Stimulated activated CD8-positive, alpha-beta memory T cell treated with anti-CD3 and anti-CD28 coated beads, Interleukin-2, amount 100 ng/mL, for 1 hour (primary cell): ENCODE measurements at places on chromosomes 3 and 15.

GRCh38 chr15:48440084-48440483 lies 108.9 kb downstream of the DUT start:
- no peak for DNase-seq

- no peak for DNase-seq
These were observed 100.4 kb downstream of the PPM1L start for GRCh38 chr3:160856450-160856849.

DNA sequence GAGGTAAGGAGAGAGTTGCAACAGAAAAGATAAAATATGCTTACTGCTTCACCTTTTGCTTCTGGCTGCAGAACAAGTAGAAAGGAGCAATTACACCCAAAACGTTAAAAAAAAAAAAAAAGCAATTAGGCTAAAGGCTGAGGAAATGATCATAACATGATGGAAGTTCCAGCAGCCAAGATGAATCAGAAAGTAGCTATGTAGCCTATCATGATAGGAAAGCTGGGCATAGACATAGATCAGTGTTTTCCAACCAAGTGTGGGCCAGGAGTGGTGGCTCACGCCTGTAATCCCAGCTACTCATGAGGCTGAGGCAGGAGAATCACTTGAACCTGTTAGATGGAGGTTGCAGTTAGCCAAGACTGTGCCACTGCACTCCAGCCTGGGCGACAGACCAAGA lies 52.6 kb downstream of the AGTR1 start:
- DNase-seq, result no peak

- DNase-seq, result no peak
These were observed 73.2 kb downstream of the CORO2B start for GRCh38 chr15:68651916-68652525.

GRCh38 chr3:197371591-197372046 lies 73.2 kb upstream of the DLG1 start:
- DNase-seq, result no peak

- no peak for DNase-seq
These were observed 15.3 kb upstream of the KBTBD12 start for GRCh38 chr3:127899766-127900165.

GRCh38 chr15:98767692-98768091 lies 119.4 kb downstream of the IGF1R start:
- DNase-seq, result no peak

DNA sequence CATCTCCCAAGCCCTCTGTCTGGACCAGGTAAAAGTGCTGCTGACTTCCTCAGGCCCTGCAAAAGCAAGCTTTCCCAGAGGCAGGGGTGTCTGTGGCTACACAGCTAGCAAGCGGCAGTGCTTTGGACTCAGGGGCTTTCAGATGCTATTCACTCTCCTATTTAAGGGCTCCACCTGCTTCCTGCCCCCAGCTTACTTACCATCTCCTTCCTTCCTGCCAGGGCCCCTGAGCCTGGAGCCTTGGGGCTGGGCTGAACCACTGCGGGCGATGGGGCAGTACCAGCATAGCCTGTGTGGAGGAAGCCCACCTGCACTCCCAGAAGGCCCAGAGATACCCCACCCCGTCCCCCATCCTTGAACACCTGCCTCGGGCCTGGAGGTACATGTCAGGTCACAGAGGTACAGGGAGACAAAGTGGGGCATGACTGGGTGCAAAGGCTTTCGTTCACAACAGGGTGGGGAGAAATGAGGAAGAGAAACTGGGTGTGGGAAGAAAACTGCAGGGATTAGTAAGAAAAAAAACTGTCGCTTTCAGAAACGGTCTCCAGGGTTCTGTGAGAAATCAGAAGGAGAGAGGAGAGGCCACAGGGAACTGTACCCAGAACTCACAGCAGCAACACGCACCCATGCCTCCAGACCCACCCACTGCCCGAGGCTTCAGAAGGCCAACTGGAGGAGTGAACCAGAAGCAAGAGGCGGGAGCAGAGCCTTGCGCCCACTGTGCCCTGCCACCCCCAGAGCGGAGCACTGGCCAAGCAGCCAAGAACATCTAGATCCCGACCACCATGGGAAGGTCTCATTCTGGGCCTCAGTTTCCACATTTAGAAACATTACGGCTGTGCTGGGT lies 49.5 kb downstream of the CCDC12 start:
- no peak for DNase-seq

- no peak for DNase-seq
These were observed 73.9 kb downstream of the TBC1D2B start for GRCh38 chr15:78003539-78004008.

DNA sequence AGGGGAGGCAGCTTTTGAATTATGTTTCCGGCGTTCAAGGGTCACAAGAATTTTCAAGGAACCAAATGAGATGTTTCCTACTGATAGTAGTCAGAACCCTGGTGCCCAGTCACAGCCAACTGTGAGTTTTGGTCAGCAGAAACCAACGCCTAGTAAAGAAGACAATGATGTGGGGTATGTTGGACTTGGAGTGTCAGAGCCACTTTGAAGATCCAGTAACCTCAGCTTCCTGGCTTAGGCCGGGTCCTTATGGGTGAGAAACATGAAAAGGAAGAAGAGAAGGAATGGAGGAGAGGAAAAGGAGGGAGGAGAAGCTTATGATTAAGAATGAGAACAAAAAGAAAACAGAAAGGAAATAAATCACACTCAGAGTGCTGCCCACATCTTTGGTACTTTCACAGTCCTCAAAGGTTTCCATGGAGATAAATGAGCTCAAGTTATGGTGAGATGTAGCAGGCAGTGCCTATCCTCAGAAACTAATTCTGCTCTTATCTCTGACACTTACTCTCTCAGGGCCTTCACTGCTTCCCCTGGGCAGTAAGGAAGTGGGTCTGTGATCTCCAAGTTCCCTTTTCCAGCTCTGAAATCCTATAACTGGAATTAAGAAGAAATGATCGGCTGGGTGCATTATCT lies 2.0 kb upstream of the MCF2L2 start:
- no peak for DNase-seq

- DNase-seq, result no peak
These were observed 13.2 kb downstream of the AAGAB start for GRCh38 chr15:67241132-67241855.

- no peak for DNase-seq
These were observed 13.8 kb downstream of the ATP10A start for GRCh38 chr15:25849157-25849921.

DNA sequence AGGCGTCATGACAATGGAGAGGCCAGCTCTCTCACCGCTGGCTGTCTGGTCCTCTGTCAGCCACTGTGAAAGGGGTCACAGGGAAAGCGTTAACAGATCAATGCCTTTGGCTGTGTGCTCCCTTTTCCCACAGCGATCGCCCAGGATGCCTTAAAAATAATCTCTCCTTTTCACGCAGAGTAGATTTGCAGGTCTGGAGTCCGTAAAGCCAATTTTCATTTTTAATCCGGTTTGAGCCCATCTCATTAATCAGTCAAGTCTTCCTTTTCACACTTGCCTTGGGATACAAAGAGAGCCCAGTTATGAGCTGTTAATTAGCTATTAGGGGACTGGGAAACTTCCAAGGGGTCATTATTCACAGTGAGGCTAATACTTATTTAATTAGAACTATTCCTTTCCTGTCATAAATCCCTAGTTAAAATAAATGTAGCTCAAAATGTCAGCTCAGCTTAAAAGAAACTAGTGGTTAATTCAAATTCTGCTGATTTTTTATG lies 104.3 kb upstream of the RASGRP1 start:
- DNase-seq, result no peak

GRCh38 chr15:91555312-91555711 lies 298.2 kb upstream of the SLCO3A1 start:
- no peak for DNase-seq

DNA sequence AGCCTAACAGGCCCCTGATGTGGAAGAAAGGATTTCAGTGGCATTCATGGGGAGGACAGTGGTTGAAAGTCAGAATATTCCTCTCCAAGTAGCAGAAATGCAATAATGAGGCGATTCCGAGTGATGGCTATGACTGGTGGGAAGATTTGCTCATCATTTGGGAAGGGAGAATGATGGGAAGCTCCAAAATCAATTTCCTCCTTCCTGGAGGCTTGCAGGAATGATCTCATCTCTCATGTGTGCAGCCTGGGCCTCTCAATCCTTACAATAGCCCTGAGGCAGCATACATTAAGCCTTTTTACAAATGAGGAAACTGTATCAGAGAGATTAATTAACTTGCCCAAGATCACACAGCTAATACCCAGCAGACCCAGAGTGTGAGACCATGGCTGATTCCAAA lies 58.7 kb downstream of the BOC start:
- no peak for DNase-seq

DNA sequence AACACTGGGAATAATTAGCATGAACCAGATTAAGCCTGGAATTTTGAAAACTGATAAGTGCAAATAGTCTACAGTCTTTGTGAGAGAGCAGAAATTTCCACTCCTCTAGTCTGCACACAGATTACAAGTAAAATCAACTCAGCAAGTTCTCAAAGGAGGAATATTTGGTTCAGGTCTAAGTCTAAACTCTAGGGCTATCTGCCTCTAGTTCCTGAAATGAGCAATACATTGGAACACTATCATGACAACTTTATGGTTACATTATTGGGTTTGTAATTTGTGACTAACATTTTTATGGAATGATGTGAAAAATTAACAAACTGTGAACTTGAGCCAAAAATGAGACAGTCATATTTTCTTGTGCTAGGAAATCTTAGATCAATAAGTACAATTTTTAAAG lies 30.8 kb upstream of the ADGRG7 start:
- DNase-seq, result no peak

DNA sequence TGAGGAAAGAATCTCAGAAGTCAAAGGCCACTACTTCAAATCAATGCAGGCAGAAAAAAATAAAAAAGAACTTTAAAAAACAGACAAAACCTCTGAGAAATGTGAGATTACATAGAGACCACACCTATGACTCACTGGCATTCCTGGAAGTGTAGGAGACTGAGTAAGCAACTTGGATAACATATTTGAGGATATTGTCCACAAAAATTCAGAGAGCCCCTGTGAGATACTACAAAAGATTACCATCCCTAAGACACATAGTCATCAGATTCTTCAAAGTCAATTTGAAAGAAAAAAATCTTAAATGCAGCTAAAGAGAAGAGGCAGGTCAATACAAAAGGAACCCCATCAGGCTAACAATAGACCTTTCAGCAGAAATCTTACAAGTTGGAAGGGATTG lies 887.3 kb downstream of the NTRK3 start:
- no peak for DNase-seq

- no peak for DNase-seq
These were observed 198.4 kb upstream of the UBE2E1 start for GRCh38 chr3:23607184-23607847.

DNA sequence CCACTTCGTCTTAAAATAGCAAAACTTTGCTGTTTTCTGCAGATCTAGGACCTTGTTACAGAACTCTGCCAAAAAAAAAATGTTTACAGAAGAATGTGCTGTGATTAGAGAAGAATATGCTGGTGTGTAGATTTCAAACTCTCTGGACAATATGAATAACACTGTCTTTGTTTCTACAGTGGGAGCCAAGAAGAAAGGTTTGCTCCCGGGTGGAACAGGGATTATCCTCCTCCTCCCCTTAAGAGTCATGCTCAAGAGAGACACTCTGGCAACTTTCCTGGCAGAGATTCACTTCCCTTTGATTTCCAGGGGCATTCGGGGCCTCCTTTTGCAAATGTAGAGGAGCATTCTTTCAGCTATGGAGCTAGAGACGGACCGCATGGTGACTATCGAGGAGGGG lies 27.3 kb downstream of the RBM6 start:
- DNase-seq, result no peak

- DNase-seq, result no peak
These were observed 11.1 kb downstream of the RBMS3 start for GRCh38 chr3:29291982-29292363.

GRCh38 chr3:159234306-159234705 lies 432.5 kb downstream of the MFSD1 start:
- DNase-seq, result no peak

DNA sequence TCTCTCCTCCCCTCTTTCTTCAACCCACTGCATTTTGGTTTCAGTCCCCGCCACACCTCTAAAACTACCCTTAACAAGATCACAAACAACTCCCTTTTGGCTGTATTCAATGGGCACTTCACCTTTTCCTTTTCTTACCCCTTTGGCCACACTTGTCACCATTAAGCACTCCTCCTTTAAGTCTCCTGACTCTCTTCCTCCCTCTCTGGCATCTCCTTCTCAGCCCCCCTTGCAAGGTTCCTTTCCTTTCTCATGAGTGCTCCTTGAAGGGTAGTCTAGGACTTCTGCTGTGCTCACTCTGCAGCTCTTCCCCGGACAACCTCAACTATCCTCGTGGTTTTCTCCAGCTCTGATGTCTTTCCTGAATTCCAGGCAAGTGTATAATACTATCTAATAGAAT lies 103.7 kb downstream of the RPL22L1 start:
- no peak for DNase-seq

DNA sequence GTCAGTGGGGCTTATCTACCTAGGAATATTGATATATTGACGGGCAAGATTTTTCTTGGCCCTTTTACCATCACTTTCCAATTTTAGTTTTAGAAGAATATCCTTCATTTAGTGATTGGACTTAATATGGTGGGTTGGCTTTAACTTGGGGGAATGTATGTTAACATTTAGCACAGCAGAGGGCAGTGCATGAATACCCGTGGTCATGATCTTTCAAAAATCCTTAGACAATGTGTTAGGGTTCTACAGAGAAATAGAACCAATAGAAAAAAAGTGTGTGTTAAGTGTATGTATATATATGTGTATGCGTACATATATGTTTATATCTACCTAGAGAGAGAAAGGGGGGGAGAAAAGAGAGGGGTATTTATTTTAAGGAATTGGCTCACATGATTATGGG lies 36.9 kb downstream of the GPR171 start:
- no peak for DNase-seq

DNA sequence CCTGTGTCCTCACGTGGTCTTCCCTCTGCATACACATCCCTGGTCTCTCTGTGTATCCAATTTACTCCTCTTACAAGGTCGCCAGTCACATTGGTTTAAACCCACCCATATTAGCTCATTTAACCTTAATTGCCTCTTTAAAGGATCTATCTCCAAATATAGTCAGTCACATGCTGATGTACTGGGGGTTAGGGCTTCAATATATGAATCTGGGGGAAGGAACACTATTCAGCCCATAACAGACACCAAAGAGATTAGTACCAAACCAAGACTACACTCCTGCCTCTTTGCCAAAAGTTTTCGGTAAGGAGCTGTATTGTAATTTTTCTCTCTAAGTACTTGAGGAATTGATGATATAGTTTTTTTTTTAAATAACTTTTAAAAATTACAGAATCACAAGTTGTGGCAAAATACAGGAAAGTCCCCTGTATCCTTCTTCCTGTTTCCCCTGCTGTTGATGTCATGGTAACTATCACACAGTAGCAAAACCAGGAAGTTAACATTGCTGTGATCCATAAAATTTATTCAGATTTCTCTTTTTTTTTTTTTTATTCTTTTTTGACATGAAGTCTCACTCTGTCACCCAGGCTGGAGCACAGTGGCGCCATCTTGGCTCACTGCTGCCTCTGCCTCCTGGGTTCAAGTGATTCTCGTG lies 67.8 kb downstream of the SLCO3A1 start:
- DNase-seq, result no peak

- DNase-seq, result no peak
These were observed 106.0 kb downstream of the MEX3B start for GRCh38 chr15:81939604-81940440.

- DNase-seq, result no peak
These were observed 415.0 kb downstream of the PDCD6IP start for GRCh38 chr3:34213478-34213877.
